ENCODE measurements at places on chromosomes 16 and 17. TPM values are rescaled to one million over a fixed set of nuclear protein-coding genes. Genes with fewer than 3 reads are reported as not detected.

GRCh38 chr16:57867000-57867561 is 64.8 kb upstream of the KIFC3 start:
- DNase-seq: no peak

DNA sequence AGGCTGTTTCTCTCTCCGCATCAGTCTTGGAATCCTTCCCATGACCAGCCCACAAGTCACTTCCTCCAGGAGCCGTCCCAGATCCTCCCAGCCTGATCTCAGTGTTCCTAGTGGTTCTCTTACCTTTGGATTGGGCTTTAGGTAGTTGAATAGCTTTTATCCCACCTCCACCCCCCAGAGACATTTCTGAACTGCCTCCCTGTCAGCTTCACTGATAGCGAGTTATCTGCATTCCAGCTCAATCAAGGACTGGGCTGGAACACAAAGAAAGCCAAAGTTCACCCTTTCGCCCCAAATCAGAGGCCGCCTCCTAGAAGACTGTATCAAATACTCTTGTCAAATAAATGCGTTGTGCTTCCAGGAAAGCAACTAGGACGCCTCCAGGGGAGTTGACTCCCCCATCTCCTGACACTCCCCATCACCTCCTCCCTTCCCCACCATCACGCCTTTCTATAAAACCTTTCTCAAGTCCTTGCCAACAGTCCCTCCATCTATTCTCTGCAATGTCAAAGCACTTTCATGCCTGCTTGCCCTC is 72.7 kb downstream of the TMEM132E start:
- DNase-seq: no peak

- no peak for DNase-seq
Measured at GRCh38 chr17:35514564-35514963, 22.9 kb downstream of the SLFN12L start.

DNA sequence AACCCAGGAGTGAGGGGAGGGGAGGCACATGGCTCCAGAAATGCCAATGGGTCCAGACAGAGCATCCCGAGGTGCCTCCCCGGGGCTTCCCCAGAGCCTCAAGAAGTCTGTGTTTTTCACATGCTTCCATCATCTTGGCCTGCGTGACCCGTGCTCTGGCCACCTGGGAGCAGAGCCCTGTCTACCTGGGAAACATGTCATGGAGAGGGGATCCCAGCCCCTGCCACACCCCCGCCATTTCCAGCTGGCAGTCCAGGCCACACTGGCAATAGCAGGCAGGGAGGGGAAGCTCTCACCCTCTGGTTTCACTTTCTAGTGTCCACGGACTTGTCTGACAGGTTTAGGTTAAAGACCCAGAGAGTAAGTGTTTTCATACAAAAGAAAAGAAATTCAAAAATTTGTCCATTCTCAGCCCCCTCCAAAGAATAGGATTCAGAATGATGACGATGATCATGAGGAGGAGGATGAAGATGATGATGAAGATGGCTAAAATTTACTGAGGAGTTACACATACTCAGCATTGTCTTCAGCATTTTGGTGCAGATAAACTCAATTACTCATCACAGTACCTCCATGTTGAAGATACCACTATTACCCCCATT is 9.0 kb downstream of the SMIM5 start:
- DNase-seq: peak; percentile 57

DNA sequence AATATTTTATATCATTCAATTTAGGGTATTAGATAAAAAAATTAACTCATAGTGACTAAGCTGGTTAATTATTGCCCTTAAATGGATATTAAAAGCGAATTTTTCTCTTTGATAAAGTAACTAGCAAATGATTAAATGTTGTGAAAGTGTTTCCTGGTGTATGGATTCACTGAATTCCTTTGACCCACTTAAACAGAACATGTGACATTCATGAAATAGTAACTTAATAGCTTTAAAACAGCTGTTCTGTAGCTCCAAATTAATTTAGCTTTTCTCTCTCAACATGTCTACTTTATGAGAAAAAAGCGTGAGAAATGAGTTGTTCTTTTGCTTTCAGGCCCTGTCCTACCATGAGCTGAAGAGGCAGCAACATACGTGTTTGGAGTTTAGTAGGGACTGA is 36.4 kb upstream of the APPBP2 start:
- no peak for DNase-seq

DNA sequence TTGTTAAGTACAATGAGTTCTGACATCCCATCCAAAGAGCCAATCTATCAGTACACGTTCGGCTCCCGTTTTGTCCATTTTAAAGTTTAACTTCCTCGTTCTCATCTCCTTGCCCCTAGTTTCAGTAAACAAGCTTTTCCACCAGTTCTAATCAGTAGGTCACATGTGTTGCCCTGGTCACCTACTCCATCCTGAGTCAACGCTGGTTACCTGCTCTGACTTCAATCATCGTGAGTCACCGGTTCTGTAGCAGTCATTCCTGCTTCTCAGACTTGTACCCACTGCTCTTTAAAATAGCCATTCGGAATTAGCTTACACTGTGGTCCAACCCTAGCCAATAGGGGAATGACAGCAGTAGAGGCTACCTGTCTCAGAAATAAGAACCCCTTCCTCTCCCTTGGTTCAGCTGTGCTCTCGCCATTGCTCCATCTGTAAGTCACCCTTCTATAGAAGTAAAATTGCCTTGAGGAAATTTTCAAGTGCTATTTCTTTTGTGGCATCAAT is 191.0 kb downstream of the CPPED1 start:
- DNase-seq: no peak

DNA sequence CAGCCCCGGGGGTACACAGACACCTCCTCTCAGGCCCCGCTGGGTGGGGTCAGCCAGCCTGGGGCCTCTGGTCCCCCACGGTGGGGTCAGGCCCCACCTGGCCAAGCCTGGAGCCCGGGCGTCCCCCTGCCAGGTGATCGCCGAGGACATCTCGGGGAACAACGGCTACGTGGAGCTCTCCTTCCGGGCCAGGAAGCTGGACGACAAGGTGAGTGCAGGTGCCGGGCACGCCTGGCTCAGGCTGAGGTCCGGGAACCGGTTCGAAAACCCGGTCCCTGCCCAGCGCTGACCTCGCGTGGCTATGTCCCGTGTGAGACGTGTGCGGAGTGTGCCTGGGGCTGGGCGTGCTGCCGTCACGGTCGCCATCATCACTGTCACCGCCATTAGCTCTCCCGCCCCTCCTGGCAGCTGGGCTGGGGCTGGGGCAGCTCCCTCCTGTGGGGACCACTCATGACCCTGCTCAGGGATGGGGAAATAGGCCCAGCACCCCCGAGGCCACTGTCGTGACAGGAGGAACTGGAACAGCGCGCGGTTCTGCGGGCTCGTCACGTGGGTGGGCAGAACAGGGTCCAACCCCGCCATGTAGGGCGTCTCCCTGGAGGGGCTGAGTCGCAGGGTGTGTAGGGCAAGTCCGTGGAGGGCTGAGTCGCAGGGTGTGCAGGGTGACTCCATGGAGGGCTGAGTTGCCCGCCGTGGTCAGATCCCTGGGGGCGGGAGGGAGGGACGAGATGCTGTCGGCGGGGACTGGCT is 8.5 kb downstream of the CPNE7 start:
- DNase-seq: no peak

DNA sequence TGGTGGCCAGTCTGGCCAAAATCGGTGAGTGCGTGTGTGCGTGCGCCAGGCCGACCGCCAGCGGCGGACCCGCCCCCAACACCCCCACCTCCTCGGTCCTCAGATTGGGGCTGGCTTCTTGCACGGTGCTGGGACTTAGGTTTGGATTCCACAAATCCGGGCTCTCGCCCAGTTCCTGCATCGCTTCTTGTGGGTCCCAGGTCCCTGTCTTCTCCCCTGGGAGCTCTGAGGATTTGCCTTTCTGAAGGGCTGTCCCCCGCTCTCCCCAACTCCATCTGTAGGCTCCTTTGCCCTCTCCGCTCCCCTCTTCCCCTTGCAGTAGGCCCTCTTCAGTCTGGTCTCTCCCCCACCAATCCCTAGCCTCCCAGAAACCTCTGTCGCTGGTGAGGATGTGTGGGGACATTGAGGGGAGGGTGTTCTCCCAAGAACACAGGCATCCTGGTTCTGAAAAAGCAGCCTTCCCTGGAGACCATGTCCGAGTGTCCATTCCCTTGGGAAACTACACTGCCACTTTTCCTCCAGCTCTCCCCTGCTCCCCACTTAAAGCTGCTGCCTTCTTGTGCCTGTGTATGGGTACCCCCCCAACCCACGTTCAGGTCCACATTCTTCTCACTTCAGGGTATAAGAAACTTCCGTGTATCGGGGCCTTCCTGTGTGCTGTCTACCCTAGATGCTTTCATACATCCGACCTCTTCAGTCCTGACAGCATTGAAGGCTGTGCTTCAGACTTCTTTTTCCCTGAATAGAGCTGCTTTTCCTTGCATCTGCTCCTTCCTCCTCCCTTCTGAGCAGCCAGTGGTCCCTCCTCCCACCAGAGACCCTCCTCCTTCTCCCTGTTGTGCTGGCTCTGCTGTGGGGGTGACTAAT is 632 bp downstream of the SLC9A5 start:
- no peak for DNase-seq

GRCh38 chr16:78184238-78185183 is 85.1 kb downstream of the WWOX start:
- peak; percentile 34 for DNase-seq

GRCh38 chr17:55571095-55571494 is 59.8 kb upstream of the SMIM36 start:
- no peak for DNase-seq

DNA sequence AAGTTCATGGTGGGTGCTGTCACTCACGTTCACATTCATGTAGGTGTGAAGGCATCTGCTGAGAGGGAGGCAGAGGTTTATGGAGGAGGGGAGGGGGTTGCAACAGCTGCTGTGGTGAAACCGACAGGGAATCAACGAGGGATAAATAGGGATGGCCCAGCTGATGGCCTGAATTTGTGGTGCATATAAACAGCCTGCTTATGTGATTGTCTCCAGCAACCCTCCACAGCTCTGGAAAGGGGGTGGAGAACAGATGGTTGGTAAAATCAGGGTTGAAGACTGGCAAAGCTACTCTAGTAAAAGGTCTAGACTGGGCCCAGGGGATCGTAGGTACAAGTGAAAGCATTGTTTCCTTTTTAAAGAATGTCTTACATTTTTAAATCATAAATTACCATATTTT is 53.7 kb downstream of the IQCK start:
- no peak for DNase-seq

GRCh38 chr17:78896091-78896833 is 6.7 kb downstream of the CEP295NL start:
- DNase-seq: no peak

DNA sequence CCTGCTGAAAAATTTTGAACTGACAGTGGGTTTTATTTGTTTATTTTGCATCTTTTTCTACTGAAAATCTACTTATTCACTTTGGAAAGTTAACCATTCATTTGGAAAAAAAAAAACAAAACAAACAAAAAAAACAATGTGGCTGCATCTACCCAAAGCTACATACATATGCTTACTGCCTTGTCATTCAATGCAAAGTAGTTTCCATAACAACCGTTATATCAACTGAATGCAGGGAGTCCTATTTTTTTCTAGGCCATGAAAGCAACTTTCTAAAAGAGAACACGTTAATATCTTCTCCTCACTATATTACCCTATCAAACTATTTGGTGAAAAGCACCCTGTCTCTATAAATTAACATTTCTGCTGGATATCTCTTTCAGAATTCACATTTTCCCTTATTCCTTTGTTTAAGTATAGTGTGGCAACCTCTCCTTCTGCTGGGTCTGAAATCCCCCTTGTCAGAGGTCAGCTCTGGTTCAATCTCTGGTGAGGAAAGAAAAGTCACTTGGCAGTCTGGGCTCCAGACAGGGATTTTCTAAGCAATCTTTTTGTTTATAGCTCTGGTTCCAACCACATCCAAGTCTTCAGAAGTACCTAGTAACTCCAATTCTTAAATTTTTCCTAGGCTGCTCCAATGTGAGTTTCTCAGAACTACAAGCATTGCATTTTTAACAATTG is 528.4 kb upstream of the TOM1L1 start:
- no peak for DNase-seq

DNA sequence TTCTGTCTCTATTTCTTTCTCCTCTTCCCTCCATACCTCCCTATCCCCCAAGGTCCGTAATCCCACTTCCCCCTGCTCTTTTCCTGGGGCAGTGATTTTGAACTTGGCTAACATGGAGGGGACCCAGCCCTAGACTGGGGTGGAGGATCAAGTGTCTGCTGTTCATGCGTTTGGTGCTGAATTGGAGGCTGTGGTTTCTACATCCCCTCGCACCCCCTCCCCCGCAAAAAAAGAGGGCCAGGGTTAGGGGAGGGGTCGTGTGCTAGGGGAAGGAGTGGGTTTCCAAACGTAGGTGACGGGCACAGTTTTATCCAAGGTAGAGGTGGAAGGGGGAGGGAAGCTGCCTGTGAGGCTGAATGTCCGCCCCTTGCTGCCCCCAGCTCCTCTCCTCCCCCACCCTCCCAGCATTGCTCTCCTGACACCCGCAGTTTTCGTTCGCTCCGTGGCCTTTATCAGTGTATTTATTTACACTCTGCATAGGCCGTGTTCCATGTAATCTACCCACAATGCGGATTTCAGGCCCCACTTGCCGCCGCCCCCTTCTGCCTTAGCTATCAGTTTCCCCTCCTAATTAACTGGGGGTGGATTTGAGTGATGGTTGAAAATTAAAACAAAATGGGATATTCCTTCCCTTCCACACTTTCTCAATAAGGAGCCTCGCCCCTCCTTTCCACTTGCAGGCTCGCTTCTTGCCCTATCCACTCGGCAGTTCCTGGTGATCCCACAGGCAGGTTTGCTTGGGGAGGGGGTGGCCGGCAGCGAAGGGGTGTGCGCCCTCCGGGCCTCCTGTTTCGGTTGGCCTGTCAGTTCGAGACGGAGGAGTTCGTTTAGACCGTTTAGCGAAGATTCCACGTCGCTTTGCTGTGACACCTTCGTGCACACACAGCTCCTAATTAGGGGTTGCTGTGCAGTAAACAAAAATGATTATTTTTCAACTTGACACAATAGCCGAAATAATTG is 2.0 kb downstream of the GNAO1 start:
- DNase-seq: no peak

GRCh38 chr16:83606486-83607030 is 201.2 kb upstream of the HSBP1 start:
- DNase-seq: no peak

GRCh38 chr16:18800775-18801144 is 589 bp downstream of the ARL6IP1 start:
- no peak for DNase-seq

GRCh38 chr17:58244963-58245362 is 6.6 kb downstream of the LPO start:
- DNase-seq: no peak

DNA sequence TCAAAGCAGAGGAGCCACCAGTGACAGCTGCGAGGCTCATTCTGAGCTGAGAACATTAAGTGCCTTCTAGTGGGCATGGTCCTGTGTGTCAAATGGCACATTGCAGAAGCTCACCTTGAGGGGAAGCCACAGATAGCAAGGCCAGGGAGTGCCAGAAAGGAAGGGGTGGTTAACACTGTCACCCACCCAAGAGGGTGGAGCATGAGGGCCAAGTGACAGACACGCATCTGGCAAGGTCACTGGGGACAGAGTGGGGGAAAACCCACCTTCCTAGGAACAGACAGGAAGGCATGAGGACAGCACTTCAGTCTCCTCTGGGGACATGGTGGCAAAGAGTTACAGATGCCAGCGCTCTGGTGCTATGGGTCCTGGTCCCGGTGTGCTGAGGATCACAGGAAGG is 22.1 kb downstream of the NUBP1 start:
- DNase-seq: no peak

- DNase-seq: no peak
Measured at GRCh38 chr17:78393575-78393974, 15.1 kb downstream of the PGS1 start.

Gene PLLP
- total RNA-seq: 28.6 TPM

Gene RGS9
- total RNA-seq: 9.3 TPM

Gene ABCC11
- 1.5 TPM for total RNA-seq

Gene KREMEN2
- 4.0 TPM for total RNA-seq

Gene JPT2
- 56.6 TPM for total RNA-seq

Gene SLC47A1
- 4.5 TPM for total RNA-seq

Gene ITGAL
- total RNA-seq: 12.7 TPM

Gene SLC16A11
- 1.8 TPM for total RNA-seq

Gene HID1
- total RNA-seq: 101 TPM

Gene ZNF785
- total RNA-seq: 18.9 TPM

All from prostate gland (tissue), 2 donors.